ENCODE measurements at places on chromosomes 2 and 18. TPM values are rescaled to one million over a fixed set of nuclear protein-coding genes. Genes with fewer than 3 reads are reported as not detected.

- no peaks in the 10 kb centered on the region for H3K27me3 ChIP-seq
- peak overlapping the region; percentile 82 for H3K4me3 ChIP-seq
- H3K27ac ChIP-seq, result peak overlapping the region; percentile 86
These were observed 996 bp downstream of the TGFBRAP1 start for GRCh38 chr2:105328281-105329196.

- H3K4me1 ChIP-seq, result peaks cover 18% of the 10 kb centered on the region
- H3K4me3 ChIP-seq, result no peak overlapping the region
- H3K27me3 ChIP-seq, result no peaks in the 10 kb centered on the region
- no peak for DNase-seq
- H3K27ac ChIP-seq, result no peak overlapping the region
These were observed 194.0 kb downstream of the ZFP36L2 start for GRCh38 chr2:43032213-43033015.

GRCh38 chr18:60200558-60200957 lies 172.0 kb downstream of the MC4R start:
- no peaks in the 10 kb centered on the region for H3K36me3 ChIP-seq
- H3K27ac ChIP-seq, result no peak overlapping the region
- H3K27me3 ChIP-seq, result no peaks in the 10 kb centered on the region
- H3K4me3 ChIP-seq, result no peak overlapping the region
- no peak for DNase-seq
- no peaks in the 10 kb centered on the region for H3K4me1 ChIP-seq

- H3K4me3 ChIP-seq, result no peak overlapping the region
- no peak overlapping the region for H3K27ac ChIP-seq
- peaks cover 34% of the 10 kb centered on the region for H3K36me3 ChIP-seq
These were observed 44.8 kb downstream of the RAB3GAP1 start for GRCh38 chr2:135096665-135097446.

DNA sequence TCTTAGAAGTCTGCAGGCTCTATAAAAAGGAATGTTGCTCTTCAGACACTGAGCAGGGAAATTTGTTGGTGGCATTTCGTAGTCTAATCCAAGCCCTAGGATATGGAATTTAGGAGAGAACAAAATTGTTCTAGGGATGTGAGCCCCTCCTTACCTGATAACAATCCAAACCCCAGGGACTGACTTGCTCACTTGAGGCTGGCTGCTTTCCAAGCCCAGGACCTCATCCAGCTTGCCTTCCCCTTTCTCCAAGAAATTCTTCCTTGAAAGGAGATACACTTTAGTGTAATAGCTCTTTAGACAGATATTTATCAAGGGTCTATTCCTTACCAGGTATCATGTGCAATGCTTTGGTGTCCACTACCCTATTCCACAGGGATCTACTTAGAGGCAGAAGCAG lies 279.8 kb downstream of the C1D start:
- no peaks in the 10 kb centered on the region for H3K36me3 ChIP-seq
- DNase-seq, result no peak
- no peak overlapping the region for H3K4me3 ChIP-seq
- H3K27ac ChIP-seq, result no peak overlapping the region
- peaks cover 3% of the 10 kb centered on the region for H3K27me3 ChIP-seq
- H3K4me1 ChIP-seq, result no peaks in the 10 kb centered on the region

- H3K4me1 ChIP-seq, result no peaks in the 10 kb centered on the region
- no peak for DNase-seq
- H3K27ac ChIP-seq, result no peak overlapping the region
- no peaks in the 10 kb centered on the region for H3K27me3 ChIP-seq
These were observed 468.3 kb downstream of the MEIS1 start for GRCh38 chr2:66903183-66903582.

GRCh38 chr18:35804377-35804776 lies 168.1 kb upstream of the RMP24 start:
- DNase-seq, result no peak
- no peak overlapping the region for H3K4me3 ChIP-seq
- no peak overlapping the region for H3K27ac ChIP-seq
- H3K27me3 ChIP-seq, result peaks cover 43% of the 10 kb centered on the region

DNA sequence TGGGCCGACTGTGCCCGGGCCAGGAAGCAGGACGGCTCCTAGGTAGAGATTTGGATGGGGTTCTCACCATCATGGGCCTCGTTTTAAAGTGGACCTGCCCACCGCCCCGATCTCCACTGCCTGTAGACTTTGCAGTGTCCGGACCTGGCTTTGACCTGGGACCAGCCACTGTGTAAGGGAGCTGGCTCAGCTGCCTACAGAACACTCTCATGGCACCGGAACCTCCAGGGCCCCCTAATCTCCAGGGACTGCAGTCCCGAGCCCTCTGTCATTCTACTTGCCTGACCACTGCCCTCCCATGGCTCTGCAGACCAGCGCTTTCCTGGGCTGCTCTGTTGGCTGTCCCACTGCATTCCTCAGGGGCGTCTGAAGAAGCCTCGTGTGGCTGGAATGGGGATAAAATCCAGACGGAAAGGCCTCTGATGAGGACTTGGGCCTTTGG lies 120.8 kb downstream of the GLI2 start:
- no peaks in the 10 kb centered on the region for H3K4me1 ChIP-seq
- no peak overlapping the region for H3K27ac ChIP-seq
- no peak overlapping the region for H3K4me3 ChIP-seq
- no peaks in the 10 kb centered on the region for H3K36me3 ChIP-seq
- no peaks in the 10 kb centered on the region for H3K27me3 ChIP-seq
- DNase-seq, result no peak

Gene DSG1
- total RNA-seq, result not detected

Gene SLC9A2
- 0.04 TPM for total RNA-seq

Gene SERPINB10
- 0.14 TPM for total RNA-seq

Gene FKBP1B
- total RNA-seq, result 0.99 TPM

Gene KIAA1328
- 5.0 TPM for total RNA-seq

Gene SCYGR4
- not detected for total RNA-seq

All from activated naive CD8-positive, alpha-beta T cell treated with anti-CD3 and anti-CD28 coated beads for 36 hours (primary cell).